ENCODE measurements at places on chromosomes 5 and 9.

GRCh38 chr5:180233729-180234128 is 24.7 kb upstream of the RASGEF1C start:
- no peak for DNase-seq

DNA sequence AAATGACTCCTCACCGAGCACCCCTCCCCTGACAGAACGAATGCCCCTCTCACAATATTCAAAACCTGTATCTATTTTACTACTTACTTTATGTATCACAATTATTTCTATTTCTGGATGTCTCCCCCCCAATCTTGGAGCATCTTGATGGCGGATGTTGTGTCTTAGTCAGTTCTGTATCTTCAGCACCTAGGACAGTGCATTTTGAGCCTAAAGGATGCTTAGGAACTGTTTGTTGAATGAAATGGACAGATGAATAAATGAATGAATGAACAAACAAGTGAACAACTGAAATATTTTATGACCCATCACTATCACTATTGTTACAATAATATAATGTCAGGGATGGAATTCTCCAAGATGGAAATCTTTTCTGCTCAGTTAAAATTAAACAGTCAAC is 295.7 kb downstream of the DNAH5 start:
- DNase-seq, result no peak

DNA sequence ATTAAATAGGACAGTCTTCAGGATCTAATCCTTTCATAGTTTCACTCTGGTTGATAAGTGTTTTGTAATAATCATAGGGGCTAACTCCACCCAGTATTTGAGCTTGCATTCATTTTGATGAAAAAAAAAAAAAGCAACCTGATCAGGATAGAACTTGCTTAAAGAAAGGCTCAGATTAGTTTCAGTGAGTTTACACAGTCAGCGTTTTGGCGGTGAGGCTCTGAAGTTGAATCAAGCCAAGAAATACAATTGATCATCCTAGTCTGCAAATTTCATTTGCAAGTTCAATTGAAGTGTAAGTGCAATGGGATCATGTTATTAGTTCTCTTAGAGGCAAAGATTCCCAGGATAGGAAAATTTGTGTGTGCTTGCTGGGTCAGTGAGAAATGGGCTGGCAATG is 159.7 kb upstream of the ELL2 start:
- no peak for DNase-seq

GRCh38 chr9:92642041-92642451 is 27.9 kb downstream of the IPPK start:
- DNase-seq, result no peak
